H9 (cell line): ENCODE measurements at places on chromosomes 3 and 15.

GRCh38 chr3:16975083-16975482 is 90.3 kb downstream of the PLCL2 start:
- DNase-seq: no peak

- DNase-seq: no peak
Observed at GRCh38 chr3:71045212-71045916, 538.2 kb downstream of the FOXP1 start.

GRCh38 chr15:58677426-58677825 is 72.1 kb downstream of the ADAM10 start:
- no peak for DNase-seq

DNA sequence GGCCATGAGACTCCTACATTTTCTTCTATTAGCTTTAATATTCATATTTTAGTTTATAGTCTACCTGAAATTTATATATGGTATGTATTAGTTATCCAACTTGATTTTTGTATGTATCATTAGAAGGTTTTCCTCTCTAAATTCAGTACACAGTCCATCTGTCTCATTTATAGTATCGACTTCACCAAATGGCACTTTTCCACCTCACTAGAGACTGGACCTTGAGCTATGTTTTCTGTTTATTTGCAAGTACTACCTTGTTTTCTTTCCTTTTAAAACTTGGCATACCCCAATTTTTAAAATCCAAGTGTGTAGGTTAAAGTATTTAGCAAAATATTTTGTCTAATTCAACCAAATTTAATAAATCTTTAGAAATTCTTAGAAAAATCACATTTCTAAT is 1137.5 kb downstream of the NSUN3 start:
- DNase-seq: no peak

DNA sequence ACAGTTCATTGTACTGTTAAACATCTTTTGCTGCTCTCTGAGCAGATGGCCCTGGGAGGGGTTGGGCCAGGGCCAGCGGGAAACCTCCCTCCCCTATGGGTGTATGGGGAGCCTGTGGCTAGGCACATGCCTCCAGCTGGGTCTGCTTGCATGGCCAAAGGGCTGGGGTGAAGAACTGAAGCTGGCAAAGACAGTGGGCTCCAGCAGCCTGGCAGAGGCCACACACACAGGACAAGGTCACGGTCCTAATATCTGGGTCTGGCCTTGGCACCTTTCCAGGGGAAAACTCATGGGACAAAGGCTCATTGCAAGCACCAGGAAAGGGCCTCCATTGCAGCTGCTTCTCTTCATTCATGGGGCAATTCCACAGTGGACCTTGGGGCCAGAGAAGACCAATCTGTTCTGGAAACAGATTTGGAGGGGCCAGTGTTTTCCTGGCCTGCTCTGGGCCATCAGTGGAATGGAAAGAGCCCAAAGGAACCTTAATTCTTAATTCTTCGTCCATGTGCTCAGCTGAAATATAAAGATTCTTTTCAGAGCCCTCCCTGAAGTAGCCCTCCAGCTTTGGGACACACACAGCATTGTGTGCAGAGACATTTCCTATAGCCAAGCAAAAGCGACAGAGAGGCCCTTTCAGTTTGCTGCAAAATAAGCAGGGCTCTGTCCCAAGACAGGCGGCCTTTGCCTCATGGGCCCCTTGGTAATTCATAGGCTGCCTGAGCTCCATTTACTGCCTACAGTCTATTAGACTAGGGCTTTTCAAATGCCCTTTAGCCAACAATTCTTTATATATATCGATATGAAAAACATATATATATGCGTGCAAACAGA is 11.3 kb upstream of the LIMD1 start:
- DNase-seq: no peak

DNA sequence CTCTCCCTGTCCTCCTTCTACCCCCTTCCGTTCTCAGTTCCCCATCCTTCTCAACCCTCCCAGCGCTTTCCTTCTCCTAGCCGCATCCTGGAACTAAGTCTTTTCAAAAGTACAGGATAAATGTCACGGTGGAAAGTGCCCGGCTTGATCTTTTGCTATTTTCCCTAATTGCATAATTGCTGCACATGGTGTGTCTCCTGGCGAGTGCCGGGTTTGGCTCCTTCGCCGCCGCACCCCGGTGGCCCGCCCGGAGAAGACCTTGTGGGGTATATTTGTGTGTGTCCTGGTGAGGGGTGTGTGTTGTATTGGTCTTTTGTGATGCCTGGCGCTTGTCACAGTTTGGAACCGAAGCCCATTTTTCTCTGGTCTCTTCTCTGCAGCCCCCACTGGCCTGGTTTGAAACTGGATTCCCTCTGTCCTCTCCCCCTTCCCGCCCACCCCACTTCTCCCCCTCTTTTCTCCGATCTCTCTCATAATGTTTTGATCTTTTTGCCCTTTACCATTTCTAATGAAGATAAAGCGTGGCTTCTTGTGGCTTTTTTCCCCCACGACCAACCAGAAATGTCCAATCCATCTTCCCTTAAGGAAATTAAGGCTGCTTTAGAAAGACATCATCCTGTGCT is 692 bp downstream of the UBE2E2 start:
- DNase-seq: peak; percentile 35

DNA sequence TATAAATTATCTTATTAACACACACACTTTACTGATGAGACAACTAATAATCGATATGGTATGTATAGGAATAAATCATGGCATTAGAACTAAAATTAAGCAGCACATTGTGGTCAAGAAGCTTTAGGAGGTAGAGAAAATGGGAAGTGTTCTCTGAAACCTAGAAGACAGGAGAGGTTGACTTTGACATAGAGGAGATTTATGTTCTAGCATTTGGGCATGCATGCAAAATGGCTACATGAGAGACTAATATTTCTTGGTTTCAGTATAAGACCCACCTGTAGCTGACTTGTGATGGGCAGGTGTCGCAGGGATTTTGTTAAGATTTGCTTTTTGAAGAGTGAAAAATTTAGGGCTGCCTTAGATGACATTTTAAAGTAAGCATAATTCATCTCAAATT is 209.7 kb upstream of the POU1F1 start:
- no peak for DNase-seq

GRCh38 chr3:132073771-132074170 is 39.0 kb upstream of the CPNE4 start:
- DNase-seq: no peak

DNA sequence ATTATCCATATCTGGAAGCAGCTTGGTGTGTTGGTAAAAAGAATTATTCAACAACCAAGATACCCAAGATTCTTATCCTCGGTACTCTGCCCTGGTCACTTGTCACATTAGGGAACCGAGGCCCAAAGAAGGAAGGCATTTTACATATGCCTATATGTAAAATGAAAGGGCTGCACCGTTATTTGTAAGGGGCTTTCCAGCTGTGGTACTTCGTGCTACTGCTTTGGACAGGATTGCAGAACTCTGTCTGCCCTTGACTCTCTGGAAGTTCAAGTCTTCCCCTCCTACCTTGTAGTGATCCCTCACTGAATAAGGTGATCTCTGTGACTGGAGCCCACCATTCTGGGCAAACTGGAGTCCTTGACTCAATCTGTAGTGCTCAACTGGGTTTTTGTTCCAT is 198.9 kb upstream of the TOPAZ1 start:
- DNase-seq: no peak
